ENCODE measurements at places on chromosomes 11 and 22. TPM values are rescaled to one million over a fixed set of nuclear protein-coding genes. Genes with fewer than 3 reads are reported as not detected.

DNA sequence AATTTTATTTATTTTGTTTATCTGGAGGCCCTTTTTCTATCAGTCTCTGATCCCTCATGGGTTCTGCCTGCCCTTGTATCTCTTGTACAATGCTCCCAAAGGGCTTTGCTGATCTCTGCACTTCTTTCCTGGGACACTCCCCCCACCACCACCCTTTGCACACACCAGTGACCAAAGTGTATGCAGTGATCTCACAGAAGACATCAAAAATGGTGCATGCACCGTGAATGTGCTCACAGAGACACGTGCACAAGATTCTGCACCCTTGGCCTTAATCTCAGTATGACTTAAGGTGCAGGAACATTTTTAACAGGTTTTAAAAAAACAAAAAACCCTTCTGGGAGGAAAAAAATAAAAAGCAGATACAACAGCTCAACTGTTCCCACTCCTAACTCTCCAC is 12.2 kb upstream of the ADSL start:
- no peak for DNase-seq

DNA sequence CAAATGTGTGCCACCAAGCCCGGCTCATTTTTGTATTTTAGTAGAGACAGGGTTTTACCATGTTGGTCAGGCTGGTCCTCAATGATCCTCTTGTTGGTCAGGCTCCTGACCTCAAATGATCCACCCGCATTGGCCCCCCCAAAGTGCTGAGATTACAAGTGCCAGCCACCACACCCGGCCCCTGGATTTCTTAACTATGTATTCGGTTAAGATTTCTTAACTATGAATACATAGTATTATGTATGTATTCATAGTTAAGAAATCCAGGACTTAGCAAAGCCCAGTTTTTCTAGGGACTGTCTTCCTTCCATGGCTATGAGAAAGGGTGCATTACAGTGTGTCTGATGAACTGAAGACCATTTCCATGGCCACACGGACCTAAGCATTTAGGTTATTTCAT is 1.7 kb downstream of the C11orf91 start:
- no peak for DNase-seq

DNA sequence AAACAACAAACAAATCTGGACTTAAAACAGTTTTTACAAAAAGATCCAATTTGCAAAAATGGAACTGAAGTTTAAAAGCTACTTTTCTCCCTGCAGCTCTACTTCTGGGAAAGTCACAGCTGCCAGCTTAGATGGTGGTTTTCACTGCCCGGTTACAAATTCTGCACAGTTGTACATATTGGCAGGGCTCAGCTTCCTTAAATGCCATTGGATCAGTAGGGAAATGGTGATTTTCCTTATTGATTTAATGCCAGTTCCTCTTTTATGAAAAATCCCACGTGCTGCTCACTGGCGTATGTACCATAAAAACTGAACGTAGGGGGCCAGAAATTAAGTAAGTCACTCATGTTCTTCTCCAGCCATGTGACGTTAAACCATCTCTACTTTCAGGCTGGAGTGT is 22.8 kb downstream of the GRAP2 start:
- DNase-seq, result no peak

DNA sequence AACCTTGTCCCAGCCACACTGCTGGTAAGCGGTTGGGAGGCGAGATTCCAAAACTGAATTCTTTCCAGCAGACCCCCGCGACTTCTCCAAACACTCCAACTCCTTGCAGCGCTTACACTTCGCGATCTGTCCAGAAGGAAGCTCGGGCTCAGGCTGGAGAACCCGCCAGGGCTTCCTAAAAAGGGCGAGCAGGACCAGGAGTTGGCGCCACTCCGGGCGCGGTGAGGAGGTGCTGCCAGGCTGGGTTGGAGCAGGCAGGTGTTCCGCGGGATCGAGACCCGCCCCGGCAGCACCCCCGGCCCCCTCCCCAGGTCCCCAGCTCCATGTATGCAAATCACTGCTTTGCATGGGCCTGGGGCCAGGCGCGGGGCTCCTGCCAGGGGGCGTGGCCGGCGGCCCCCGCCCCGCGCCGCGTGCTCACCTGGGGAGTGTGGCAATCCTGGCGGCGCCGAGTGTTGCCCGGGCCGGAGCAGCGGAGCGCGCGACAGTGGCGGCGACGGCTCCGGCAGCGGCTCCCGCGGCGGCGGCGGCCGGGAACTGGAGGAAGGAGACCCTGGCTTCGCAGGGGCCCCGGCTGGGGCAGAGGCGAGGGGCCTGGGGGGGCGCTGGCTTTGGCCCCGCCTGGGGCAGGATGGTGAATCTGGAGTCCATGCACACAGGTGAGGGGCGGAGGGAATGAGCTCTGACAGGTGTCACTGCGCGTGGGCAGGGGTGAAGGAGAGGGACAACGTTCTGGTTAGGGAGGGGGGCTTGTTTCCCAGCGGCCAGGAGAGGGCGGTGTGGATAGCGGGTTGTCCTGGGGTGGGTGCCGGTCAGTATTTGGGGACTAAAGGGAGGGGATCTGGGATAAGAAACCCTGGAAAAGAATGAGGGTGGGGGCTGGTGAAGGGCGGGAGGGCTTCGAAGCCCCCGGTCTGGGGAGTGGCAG is at the start of gene POU2F3:
POU2F3 (plus strand) TSS at position 428 of the 928 bp plus-strand sequence; CDS start at position 632, 204 bp downstream.
- no peak for DNase-seq

DNA sequence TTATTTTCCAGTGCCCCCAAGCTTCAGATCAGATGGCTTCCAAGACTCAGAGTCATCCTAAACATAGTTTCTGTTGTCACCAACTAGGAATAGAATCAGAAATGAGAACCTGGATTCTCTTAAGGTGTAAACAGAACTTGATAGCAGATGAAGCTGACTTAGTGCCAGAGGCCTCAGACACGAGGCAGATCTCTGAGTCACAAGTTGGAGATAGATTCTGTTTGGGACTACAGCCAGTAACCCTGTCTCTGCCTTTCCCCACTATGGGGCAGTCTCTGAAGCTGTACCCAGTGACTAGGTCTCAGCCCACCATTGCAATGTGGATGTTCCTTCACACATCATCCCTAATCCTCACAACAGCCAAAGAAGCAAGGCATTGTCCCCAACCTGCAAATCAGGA is 25.4 kb downstream of the NEU3 start:
- no peak for DNase-seq

Gene ISX
- total RNA-seq, result not detected

DNA sequence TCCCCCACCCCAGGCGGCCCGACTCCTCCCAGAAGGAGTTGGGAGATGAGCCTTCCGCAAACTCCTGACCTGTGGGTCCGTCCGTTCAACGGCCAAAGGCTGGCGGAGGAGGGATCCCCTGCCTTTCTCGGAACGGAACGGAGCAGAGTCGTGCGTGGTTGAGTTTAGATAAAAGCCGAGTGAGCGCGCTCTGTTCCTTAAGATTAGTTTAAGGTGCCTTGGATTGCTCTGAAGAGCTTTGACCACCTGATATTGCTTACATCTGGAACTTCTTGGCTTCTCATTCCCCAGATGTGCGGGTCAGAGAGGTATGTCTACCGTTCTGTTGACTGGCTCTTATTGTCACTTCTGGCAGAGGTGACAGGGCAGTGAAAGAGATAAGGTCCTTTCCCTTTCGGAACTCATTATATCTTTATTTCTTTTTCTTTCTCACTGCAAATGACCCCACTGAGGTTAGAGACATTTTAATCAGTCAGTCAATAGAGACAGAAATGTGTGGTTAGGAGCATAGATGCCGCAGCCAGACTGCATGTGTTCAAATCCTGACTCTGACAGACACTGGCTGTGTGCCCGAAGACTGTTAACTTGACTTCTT is at the start of gene TRIM6:
TRIM6 (plus strand) TSS at position 31 of the 595 bp plus-strand sequence; CDS start at position 292, 261 bp downstream.
- DNase-seq, result no peak

Gene GGT5
- 12.8 TPM for total RNA-seq

DNA sequence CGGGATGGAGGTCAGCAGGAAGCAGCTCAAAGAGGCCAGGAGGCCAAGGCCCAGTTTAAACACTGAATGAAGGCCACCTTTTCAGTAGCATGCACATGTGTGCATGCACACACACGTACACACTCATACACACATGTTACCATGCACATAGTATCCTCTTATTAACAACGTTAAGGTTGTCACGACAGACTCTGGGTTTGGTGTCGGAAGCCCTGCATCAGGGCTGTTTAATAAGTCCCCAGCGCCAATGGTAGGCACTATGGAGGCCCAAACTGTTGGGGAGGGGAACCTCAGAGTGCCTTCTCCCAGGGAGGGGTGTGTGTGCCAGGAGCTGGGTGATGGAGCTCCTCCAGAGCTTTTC is 39.5 kb upstream of the ADA2 start:
- no peak for DNase-seq

Gene GUCY1A2
- total RNA-seq, result 1.4 TPM

- no peak for DNase-seq
Observed at GRCh38 chr11:26942356-26942755, 51.6 kb upstream of the FIBIN start.

DNA sequence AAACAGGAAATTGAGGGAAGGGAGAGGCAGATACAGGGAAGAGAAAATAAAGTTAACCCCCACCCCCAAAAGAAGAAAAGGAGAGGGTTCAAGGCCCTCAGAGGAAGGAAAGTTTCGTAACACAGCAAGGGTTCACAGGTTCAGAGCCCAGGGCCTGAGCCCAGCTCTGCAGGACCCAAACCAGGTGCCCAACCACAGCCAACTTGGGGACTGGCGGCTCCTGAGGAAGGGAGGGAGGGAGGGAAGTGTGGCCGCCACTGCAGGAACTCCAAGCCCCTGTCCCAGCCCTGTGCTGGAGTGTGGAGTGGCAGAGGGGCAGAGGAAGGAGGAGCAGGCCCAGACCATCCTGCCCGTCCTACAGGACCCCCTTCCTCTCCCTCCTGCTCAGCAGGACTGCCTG is 59.2 kb downstream of the ELFN2 start:
- DNase-seq, result no peak

DNA sequence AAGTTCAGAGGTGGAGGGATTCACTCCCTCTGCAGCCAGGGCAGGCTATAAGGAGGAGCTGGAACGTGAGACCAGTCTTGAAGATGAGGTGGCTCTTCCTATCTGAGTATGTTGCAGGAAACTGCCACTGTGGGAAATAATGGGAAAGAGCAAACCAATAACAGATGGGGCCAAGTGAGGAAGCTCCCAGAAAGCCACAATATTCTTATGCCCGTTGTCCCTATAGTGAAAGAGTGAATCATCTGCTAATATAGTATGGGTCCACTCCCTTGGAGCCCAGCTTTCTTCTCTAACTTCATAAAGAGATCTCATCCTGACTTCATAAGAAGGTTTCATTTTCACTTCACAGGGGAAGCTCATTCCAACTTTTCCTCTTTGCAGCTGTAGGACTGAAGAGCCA is 206.4 kb downstream of the BLID start:
- no peak for DNase-seq

DNA sequence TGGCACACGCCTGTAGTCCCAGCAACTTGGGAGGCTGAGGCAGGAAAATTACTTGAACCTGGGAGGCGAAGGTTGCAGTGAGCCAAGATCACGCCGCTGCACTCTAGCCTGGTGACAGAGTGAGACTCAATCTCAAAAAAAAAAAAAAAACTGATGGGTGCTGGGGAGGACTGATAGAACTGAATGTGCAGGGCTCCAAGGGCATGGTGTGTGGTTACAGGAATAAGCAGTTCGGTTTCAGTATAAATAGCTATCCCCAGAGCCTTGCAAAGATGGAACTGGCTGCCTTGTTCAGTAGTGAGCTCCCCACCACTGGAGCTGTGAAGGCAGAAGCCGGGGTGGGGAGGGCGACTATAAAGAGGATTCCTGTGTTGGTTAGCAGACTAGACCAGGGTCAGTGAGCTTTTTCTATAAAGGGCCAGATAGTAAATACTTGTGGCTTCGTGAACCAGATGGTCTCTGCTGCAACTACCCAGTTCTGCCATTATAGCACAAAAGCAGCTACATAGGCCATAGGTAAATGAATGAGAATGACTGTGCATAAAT is 5.9 kb downstream of the TOM1 start:
- DNase-seq, result no peak

DNA sequence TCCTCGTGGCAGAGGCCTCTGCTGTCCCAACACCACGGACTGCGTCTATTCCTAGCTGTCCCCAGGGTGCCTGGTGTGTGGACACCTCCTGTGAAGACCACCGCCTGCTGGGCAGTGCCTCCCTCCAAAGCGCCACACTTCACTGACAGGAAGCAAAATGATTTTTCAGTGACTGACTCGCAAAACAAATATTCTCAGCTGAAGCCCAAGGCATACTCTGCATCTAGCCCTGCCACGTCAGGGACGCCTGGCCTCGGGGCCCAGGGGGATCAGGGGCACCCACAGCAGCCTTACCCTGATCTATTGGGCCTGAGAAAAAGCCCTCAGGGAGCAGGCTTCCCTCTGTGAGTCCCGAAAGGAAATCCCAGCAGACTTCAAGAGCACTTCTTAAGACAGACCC is 2.2 kb downstream of the BRD1 start:
- DNase-seq, result no peak

DNA sequence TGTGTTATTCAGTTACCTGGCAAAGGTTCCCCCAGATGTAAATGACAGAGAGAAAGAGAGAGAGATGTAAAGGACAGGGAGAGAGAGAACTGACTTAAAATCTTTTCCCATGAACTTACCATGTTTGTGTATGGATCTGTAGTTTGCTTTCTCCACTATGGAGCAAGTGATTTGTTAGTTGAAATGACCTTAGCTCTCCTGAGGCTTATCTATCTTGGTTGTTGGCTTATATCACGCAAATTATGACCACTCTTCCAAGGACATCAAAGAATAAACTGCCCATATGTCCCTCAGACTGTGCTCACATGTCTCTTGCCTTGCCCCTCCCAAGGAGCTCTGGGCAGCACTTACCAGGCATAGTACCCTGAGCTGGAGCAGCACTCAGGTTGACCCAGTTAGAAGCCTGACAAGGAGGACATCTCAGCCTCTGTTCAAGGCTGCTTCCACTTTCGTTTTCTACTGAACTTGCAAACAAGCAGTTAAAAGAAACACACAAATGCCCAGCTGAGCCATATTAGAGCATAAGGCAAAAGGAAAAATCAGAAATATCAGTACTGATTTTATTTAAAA is 95.3 kb upstream of the RCN1 start:
- no peak for DNase-seq

DNA sequence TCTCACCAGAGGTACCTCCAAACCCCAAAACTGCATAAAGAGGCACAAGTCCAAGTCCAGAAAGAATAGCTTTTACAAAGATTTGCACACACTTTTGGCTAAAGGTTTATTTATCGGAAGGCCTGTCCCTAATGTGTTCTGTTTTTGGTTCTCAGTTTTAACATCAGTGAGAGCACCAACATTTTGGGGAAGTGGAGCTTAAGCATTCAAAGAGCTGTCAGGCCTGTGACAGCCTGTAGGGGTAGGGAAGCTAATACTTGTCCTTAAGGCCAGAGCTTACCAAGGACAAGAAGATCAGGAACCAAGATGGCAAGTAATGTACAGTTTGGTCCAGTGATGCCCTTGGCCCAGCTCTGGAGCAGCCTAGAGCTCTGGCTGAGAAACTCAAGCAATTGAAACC is 38.9 kb upstream of the SCUBE2 start:
- no peak for DNase-seq

- no peak for DNase-seq
Observed at GRCh38 chr11:78200553-78200952, 11.8 kb downstream of the USP35 start.

GRCh38 chr11:68216171-68216938 is 3.3 kb upstream of the KMT5B start:
- no peak for DNase-seq

All from glomerular endothelial cell (primary cell).